ENCODE measurements at places on chromosomes 4 and X.

- DNase-seq: no peak
Observed at GRCh38 chrX:2781698-2782097, 29.9 kb downstream of the XG start.

DNA sequence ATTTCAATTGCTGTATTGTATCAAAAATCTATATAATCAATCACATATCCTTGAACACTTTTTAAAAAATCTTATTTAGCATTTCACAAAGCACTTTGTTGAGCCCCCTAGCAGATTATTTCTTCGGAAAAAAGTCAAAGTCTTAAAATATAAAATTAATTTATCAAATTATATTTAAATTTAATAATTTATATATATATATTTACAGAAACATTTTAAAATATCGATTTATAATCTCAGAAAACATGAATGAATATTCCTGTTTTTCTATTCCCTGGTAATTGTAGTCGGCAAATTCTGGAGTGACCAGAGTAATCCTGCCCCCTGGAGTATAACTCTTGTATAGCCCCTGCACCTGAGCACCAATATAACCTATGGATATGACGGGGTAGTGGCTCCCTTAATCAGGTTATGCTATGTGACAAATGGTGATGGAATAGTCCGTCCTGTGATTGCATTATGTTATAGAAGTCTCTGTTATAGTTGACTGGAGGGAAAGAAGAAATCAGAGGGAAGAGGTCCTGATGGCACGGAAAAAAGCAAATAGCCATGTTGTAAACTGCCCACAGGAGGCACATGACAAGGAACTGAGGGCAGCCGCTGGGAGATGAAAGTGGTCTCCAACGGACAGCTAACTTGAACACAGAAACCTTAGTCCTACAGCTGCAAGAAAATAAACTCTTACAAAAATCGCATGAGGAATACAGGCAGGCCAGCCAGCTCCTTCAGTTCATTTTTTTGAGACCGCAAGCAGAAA, 1092.3 kb downstream of the ARAP2 start:
- no peak for DNase-seq

GRCh38 chr4:10413177-10413576, 44.0 kb downstream of the ZNF518B start:
- no peak for DNase-seq

DNA sequence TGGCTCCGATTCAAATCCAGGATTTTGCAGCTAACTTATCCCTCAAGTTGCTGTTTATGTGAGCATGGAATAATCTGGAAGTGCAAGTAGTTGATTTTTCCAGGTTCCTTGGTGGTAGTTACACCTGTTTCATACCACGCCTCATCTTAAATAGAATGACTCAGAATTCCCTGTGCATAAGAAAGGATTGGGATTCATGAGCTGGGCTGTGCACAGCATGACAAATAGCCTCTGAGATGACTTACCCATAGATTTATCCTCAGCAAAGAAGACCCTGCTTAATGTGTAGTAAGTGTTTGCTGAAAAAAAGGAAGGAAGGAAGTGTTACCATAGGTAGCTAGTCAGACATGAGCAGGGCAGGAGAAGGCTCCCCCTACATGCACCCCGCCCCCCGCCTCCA, 777.7 kb upstream of the ADGRL3 start:
- DNase-seq: no peak

GRCh38 chrX:31217084-31217483, 145.2 kb upstream of the FTHL17 start:
- no peak for DNase-seq

DNA sequence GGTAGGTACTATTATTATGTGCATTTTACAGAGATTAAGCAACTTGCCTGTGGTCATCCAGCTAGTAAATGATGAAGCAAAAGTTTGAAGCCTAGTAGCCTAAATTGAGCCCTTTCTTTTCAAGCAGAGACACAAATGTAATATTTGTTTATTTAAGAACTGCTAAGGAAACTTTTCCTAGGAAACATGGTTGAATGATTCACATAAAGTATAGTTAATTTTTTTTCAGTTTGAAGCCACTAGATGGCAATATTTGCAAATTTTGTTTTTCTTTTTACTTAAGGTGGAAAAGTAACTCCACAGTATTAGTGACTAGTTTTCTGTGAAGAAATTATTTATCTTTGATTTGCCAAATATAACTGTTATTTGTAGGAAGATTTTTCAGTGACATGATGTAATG, 52.8 kb upstream of the ANKRD17 start:
- no peak for DNase-seq

GRCh38 chr4:8556341-8557150, 23.6 kb upstream of the GPR78 start:
- DNase-seq: no peak

- DNase-seq: no peak
Observed at GRCh38 chrX:39616098-39616729, 481.5 kb downstream of the BCOR start.

DNA sequence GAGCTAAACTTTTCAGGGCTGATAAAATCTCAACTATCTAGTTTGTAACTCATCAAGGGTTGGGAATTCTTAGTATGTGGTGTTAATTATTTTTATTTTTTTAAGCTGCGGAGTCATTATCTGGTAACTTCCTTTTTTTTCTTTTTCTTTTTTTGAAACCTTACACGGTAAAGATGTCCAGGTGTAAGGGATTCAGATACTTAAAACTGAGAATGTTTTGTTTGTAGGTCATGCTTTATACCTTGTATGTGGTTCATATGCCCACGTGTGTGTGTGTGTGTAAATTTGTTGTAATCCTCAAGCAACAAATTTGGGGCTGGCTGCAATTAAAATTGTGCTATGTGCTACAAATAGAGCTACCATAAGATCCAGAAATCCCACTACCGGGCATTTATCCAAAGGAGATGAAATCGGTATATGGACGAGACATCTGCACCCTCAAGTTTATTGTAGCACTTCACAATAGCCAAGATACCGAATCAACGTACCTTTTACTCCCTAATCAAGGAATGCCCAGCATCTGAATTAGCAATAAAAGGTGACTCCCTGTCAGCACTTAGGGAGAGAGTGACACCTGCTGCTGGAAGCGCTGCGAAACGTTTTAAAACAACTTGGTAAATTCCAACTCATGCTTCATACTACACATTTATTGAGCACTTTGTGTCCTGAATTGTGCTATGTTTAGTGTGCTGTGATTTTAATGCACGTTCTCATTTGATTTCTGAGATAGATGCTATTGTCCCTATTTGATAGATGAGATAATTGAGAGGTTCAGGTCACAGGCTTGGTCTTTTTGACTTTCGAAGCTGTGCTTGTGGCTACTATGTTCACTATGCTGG, 16.1 kb downstream of the MSMO1 start:
- DNase-seq: no peak

DNA sequence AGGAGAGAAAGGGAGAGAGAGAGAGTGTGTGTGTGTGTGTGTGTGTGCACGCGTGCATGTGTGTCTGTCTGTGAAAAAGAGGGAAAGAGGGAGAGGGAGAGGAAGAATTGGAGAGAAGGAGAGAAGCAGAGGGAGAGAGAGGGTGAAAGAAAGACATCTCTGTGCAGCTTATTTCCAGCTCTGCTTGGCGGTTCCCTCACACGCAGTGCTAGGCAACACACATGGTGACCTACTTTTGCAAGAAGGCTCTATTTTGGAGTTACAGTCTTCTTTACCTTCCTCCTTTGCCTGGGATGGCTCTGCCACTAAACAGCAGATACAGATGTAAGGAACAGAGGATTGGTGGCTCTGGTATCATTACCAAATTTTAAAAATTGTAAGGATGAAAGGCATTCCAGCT, 40.1 kb downstream of the SLC16A2 start:
- DNase-seq: no peak

DNA sequence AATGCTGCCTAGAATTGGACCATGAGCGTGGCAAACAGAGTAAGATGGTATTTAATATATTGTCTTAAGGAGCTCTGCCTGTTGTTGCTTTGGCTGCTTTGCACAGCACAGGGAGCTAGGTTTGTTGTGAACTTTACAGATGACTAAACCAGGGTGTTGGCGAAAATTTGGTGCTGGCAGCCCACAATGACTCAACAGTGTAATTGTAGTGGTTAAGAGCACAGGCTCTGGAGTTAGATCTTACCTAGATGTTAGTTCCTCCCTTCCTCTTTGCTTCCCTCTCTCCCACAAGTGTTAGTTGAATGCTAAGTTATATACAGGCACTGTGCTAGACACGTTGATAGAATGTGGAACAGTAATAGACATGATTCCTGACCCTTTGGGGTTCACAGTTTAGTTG, 128.9 kb upstream of the TRPC5 start:
- DNase-seq: no peak

GRCh38 chrX:150037041-150037440, 98.8 kb upstream of the EOLA2 start:
- no peak for DNase-seq

- no peak for DNase-seq
Observed at GRCh38 chr4:95118497-95118896, 360.7 kb downstream of the BMPR1B start.

DNA sequence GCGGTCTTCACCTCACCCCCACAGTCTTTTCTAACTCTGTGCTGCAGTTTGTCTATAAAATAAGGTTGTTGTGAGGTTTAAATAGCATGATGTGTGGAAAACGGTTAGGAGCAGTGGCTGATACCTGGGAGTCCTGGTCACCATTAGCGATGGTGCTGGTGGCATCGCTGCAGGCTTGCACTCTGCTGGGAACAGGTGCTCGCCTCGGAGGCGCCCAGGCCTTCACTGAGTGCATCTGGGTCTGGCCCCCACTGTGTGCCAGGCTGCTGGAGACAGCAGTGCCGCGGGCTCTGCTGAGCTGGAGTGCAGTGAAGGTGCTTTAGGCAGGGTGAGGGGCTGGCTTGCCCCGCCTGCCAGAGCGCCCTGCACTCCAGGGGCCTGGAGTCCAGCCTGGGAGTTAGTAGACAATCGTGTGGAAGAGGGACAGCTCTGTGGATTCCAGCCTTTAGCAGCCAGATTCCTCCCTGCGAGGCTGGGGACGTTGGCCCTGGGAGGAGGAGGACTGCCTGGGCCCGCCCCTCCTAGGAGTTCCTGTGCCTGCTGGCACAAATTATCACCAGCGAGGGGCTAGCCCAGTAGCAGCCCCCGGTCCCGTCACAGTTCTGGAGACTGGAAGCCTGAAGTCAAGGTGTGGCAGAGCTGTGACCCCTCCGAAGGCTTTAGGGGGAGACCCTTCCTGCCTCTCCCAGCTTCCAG, 7.3 kb downstream of the RGS12 start:
- DNase-seq: no peak

DNA sequence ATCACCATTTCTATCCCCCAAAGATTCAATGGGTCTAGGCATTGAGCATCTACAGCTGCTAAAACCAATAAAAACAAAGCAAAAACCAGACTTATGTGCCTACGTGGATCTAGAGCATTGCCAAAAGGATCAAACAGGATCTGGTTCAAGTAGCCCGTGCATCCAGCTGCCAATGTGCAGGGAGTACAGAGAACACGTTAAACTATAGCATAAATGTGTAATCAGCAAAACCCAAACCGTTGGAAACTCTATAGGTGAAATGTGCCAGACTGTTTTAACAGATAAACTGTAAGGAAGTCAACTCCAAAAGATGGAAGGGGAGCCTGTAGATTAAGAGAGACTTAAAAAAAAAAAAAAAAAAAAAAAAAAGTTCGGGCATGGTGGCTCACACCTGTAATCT, 58.5 kb downstream of the APOO start:
- no peak for DNase-seq

GRCh38 chrX:22314692-22315091, 42.0 kb downstream of the CBLL2 start:
- no peak for DNase-seq

GRCh38 chr4:83019794-83020494, 9.3 kb upstream of the LIN54 start:
- no peak for DNase-seq

- no peak for DNase-seq
Observed at GRCh38 chr4:128542047-128542446, 254.4 kb upstream of the PGRMC2 start.

GRCh38 chrX:68826113-68826980, 2.5 kb upstream of the EFNB1 start:
- no peak for DNase-seq

DNA sequence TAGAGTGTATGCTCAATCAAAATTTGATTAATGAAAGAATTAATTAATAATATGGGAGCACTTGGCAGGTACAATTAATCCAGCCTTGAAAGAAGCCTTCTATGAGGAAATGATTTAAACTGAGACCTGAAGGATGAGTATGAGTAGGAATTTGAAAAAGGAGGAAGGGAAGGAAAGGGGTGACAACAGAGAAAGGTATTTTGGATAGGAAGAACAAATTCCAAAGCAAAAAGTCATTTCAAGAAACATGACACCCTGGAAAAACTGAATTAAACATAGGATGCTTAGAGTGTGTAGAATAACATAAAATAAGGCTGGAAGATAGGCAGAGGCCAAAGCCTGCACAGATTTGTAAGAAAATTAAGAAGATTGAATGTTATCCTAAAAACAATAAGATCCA, 29.6 kb downstream of the PHOX2B start:
- DNase-seq: no peak

DNA sequence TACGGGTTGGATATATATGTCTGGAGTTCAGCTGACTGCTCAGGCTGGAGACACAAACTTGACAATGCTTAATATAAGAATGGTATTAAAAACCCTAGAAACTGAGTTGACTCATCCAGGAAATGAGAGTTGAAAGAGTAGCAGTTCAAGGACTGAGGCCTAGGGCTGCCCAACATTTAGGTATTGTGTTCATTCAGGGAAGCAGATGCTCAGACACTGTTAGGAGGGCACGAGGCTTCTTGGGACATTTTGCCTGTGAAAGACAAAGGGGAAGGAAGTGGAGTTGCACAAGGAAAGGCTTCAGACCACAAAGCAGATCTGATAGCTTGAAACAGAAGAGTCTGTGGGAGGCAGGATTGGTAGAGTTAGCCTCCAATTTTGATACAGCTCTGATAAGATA, 52.0 kb upstream of the HS3ST1 start:
- DNase-seq: no peak

- no peak for DNase-seq
Observed at GRCh38 chr4:80540785-80541469, 205.4 kb downstream of the CFAP299 start.

DNA sequence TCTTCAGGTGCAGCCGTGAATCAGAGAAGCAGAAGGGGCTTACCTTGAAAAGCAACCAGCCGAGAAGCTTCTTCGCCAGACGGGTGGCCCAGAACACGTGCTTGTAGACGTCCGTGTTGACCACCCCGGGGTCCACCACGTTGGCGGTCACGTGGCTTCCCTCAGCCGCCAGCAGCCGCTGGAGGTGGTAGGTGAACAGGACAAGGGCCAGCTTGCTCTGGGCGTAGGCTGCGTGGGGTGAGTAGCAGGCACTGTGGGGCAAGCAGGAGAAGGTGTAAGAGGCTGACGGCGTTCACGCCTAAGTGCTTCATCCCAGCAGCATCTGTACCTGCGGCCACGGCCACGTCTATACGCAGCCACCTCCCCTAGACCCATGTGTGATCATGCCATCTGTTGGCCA, 257.8 kb downstream of the DHRSX start:
- DNase-seq: no peak

DNA sequence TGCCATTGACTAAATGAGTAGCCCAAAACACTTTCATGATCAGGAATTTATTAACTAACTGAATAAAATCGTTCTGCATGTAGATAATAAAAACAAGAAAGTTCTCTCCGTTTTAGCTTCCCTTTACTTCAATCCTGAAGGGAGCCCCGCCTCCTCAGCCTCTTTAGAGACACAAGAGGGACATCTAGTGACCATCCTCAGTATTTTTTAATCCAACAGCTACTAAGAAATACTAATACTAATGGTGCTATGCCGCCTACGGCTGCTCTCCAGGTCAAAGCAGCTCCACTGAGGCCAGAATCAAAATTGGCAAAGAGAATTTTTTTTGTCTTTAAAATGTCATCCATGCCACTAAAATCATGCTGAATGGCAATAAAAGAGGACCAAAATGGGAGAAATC, 3.2 kb upstream of the PCDH19 start:
- DNase-seq: no peak

Data from DMS79 (cell line).